ENCODE measurements at places on chromosomes 1 and 21.

DNA sequence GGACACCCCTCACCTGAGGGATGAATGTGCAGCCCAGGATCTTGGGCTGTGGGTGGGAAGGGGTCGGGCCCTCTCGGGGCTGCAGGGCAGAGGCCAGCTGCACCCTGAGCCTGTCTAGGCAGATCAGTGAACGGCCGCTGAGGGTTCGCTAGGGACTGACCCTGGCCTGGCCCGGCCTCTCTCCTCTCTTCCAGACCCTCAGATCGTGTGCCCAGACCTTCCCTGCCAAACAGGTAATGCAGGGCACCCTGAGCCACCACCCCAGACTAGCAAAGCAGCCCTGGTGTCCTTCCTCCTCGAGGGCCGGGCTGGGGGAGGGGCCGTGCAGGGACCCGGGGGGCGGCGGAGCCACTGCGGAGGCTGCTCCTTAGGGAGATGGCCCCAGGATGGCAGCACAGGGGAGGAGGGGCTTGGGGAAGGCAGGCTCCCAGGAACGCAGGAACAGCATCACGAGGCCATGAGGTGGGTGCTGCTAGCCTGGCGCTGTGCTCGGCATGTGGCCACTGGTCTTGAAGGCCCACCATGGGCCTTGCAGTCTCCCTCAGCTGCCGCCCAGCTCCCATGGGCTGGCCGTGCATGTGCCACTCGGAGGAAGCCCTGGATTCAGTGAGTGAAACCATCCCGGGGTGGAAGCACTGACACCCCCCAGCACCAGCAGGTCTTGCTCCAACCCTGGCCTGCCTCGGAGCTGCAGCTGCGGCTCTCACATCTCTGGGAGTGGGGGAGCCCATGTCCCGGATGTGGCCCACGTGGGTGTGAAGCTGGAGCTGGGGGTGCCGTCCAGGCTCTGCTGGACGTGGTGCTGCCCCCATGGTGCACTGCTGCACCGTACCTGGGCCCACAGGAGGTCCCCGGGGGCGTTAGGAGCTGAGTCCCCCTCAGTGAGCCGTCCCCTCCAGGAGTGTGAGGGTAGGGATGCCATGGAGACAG lies 28.7 kb downstream of the COL6A2 start:
- peak; percentile 11 for DNase-seq

- DNase-seq = no peak
These were observed 1.4 kb downstream of the CLCC1 start for GRCh38 chr1:108961752-108962486.

DNA sequence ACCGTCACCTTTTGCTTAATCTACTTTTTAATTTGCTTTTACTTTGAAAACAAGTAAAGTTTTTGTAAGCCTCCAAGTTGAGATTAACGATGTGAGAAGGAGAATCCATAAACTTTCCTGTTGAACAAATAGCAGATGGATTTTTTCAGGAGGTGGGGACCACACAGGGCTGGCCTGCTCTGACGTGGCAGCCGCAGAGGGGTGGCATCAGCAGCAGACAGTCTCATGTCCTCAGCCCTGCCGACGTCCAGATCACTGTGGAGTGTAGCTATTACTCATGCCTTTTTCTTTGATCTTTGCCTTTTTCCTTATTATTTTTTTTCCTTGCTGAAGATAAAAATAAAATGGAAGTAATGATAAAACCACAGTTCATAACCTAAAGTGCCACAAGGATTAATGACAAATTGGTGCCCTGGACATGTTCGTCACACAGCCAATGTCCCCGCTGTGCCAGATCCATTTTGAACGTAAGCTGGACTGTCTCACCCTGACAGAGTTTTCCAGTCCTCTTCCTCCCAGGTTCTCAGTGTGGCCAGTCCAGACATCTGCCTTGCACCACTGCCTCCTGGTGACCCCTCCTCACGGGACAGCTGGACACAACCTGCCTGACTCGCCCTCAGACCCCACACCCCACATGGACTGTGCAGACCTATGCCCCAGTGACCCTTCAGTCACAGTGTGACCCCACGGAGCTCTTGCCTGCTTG lies 15.4 kb upstream of the ZBTB21 start:
- no peak for DNase-seq

GRCh38 chr1:87404296-87404695 lies 75.6 kb downstream of the LMO4 start:
- peak; percentile 18 for DNase-seq

DNA sequence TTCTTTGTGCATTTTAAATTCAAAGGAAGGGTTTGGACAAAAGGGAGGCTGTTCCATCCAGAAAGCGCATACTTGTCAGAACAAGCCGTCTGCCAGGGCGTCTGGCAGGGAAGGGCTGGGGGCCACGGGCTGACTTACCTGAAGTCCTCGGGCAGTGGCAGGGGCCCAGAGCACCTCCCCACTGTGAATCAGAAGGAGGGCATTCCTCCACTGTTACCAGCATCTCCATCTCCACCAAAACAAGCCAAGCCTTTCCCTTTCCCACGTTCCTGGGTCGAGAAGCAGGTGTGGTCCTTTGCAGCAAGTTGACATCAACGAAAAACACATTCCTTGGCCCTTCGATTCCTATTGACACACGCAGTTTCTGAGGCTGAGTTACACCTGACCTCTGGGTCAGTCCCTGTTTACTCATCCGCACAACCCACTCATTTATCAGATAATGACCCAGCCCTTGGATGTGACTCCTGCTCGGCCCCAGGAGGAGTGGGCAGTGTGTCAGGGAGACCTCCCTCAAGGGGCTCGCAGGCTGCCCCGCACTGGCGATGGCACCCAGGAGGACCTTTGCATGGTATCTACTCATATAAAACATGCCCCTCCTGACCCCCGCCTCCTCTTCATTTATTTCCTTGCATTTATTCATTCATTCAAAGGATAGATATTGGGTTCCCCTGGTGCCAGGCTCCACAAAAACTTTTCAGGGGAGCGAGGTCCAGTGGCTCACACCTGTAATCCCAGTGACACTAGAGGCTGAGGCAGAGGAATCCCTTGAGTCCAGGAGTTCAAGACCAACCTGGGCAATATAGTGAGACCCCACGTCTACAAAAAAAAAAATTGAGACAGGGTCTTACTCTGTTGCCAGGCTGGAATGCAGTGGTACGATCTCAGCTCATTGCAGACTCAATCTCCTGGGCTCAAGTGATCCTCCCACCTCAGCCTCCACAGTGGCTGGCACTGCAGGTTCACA lies 60.2 kb downstream of the TOMM20 start:
- DNase-seq = no peak

- DNase-seq = no peak
These were observed 2.3 kb downstream of the ZBTB37 start for GRCh38 chr1:173870252-173871075.

GRCh38 chr1:234313171-234313570 lies 60.1 kb upstream of the COA6 start:
- DNase-seq = no peak

- DNase-seq = no peak
These were observed 37.0 kb upstream of the ATP6V1G3 start for GRCh38 chr1:198577444-198577843.

DNA sequence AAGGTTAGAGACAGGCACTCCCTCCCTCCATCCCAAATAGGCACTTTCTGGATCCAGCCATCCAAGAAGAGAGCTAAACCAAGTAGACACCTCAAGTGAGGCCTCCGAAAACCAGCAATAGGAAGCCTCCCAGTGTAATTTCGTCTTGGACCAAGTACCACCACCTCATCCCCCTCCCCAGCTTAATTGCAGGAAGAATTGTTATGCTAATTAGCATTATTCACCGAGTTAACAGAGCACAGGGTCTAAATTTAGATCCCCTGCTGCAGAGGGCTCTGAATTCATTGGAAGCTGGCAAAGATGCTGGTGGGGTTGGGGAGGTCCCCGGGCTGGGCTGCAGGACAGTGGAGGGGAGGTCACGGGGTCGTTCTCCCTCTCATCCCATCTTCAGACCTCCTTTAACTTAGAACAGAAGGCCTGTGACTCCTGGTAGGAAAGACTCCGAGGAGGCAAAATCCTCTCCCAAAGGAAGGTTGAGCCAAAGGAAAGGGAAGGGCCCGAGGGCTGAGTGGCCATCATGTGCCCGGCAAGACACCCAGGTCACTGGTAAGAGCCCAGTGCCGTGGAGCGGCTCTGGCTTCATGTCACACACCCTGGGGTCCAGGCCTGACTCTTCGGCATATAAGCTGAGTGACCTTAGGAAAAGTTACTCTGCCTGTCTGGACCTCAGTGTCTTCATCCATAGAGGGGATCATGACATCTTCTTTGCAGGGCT lies 209.2 kb upstream of the GRIK3 start:
- DNase-seq = no peak

DNA sequence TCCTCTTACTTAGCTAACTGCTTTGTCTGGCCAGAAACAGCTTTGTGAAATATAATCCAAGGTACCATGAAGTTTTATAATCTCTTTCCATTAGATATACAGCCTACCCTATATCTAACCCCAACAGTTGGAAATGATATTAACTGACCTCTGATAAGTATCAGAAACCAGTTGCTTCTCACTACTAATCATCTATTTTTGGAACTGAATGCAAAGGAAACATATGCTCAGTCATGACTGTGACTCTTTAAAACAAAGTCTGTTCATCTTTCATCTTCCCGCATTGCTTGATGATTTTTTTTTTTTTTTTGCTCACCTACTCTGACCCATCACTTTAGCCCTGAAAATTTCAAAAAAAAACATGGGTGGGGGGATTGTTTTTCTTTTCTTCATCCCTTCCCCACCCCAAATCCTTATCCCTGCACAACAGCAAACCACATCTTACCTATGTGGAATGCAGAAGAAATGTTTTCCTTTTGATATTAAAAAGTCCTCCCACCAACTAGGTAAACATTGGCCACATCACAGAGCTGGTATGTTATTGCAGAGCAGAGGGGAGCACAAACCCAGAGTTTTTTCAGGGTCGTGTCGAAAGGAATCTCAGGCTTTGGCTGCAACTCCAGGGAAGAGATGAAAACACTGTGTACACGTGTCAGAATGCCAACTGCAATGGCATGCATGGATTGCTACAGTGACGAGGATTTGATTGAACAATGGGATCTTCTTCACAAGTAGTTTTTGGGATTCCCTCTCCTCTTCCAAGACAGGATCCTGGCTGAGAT lies 137.3 kb downstream of the SLC30A10 start:
- DNase-seq = no peak

DNA sequence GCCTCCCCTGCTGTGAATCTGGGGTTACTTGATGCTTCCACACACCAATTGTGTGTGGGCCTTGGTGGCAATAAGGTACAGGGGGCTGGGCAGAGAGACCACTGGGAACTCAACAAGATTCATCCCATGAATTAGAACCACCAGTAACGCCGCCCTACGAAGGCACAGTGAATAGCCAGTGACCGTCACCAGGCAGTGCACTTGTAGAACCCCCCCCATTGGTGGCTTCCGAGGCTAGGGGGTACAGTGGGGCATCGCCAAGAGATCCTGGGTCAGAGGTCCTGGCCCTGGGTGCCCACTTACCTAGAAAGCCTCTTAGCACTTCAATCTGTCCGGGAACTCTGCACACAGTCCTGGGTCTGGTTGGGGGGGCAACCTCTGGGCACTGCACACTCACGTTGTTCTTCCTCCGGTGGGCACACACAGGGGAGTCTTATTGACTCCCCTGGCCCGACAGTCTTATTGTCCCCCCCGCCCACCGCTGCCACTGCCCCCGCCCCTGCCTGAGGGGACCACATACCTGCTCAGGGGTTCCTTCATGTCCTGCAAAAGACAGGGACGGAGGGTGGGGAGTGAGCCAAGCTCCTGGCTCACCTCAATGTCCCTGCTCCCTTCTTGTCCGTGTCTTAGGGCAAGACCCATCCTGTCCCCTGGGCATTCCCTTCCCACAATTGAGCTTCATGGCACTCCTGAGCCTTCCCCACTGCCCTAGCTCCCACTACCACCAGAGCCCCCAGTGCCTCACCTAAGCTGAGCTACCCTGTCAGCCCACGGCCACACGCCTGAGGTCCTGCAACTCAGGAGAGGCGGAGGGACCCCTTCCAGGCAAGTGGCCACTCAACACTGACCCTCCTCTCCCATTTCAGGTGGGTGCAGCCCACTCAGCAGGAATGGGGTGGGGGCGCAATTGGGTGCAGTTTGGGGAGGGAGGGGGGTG lies 2.5 kb upstream of the TRIM11 start:
- DNase-seq = no peak
